ENCODE measurements at places on chromosomes 6 and 20. TPM values are rescaled to one million over a fixed set of nuclear protein-coding genes. Genes with fewer than 3 reads are reported as not detected.

Gene C20orf202
- total RNA-seq, result 2.1 TPM

Gene FAM209B
- 0.59 TPM for total RNA-seq

Gene GGTLC1
- 57.2 TPM for total RNA-seq

GRCh38 chr20:20224806-20225205 is 143.1 kb upstream of the INSM1 start:
- H3K4me3 ChIP-seq, result no peak overlapping the region
- no peaks in the 10 kb centered on the region for H3K27me3 ChIP-seq
- DNase-seq, result no peak
- H3K36me3 ChIP-seq, result no peaks in the 10 kb centered on the region

- peak overlapping the region; percentile 63 for H3K4me3 ChIP-seq
- H3K36me3 ChIP-seq, result no peaks in the 10 kb centered on the region
- H3K27me3 ChIP-seq, result no peaks in the 10 kb centered on the region
- H3K4me1 ChIP-seq, result peaks cover 17% of the 10 kb centered on the region
- peak overlapping the region; percentile 69 for H3K27ac ChIP-seq
- DNase-seq, result peak; percentile 84
These were observed 20.0 kb upstream of the TRIM27 start for GRCh38 chr6:28943557-28944411.

GRCh38 chr20:2699775-2700413 is 7.3 kb downstream of the EBF4 start:
- peaks cover 19% of the 10 kb centered on the region for H3K27me3 ChIP-seq
- no peak for DNase-seq
- no peak overlapping the region for H3K4me3 ChIP-seq
- no peaks in the 10 kb centered on the region for H3K36me3 ChIP-seq
- no peak overlapping the region for H3K27ac ChIP-seq
- H3K4me1 ChIP-seq, result no peaks in the 10 kb centered on the region
